ENCODE measurements at places on chromosomes 12 and 14. TPM values are rescaled to one million over a fixed set of nuclear protein-coding genes. Genes with fewer than 3 reads are reported as not detected.

- DNase-seq: no peak
Observed at GRCh38 chr12:5305886-5306545, 125.9 kb upstream of the NTF3 start.

CPNE8 gene
- total RNA-seq: 11.6 TPM

SPPL3 gene
- total RNA-seq: 9.7 TPM

CMA1 gene
- not detected for total RNA-seq

DNA sequence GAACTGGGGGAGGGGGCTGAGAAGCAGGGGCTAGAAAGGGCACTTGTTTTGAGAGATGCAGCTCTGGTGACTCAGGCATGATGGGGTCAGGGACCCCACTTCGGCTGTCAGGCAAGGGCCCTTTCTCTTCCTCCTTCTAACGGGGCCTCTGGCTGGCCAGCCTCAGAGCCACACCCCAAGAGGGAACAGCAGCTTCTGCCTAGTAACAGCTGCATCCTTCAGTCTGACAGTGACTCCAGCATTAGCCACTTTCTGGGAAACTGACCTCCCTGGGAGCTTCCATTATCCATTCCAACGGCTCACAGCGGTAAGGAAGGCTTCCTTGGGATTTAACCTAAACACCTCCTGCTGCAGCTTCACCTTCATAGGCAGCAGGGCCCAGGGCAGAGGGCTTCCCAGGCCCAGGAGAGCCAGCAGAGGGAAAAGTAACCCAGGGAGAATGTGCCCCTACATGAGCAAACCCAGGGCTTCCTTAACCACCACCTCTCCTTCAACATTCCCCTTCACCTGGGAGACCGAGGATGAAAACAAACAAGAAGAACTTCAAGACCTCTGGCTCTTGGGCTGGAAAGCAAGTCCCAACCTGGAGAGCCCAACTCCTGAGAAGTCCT lies 2.7 kb downstream of the NCKAP5L start:
- peak; percentile 21 for DNase-seq

ITPR2 gene
- total RNA-seq: 13.6 TPM

PTMS gene
- total RNA-seq: 136 TPM

- no peak for DNase-seq
Observed at GRCh38 chr12:122363782-122364181, 58.7 kb downstream of the CLIP1 start.

SPIC gene
- not detected for total RNA-seq

- no peak for DNase-seq
Observed at GRCh38 chr12:83805156-83805772, 1107.3 kb downstream of the SLC6A15 start.

- no peak for DNase-seq
Observed at GRCh38 chr12:95178136-95178535, 39.1 kb downstream of the FGD6 start.

DNA sequence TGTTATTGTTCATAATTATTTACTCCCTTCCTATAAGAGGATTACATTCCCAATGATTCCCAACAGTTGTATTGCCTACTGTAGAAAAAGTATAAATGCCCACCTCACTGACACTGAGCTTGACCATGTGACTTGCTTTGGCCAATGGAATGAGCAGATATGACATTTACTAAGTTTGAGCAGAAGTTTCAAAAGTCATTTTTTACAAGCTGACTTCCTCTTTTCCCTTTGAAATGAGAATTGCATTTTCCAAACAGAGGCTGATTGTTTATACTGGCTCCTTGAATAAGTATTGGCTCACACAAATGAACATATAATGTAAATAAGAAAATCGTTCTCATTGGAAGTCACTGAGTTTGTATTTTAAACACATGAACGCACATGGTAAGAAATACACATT lies 116.4 kb upstream of the LRFN5 start:
- DNase-seq: no peak

DNA sequence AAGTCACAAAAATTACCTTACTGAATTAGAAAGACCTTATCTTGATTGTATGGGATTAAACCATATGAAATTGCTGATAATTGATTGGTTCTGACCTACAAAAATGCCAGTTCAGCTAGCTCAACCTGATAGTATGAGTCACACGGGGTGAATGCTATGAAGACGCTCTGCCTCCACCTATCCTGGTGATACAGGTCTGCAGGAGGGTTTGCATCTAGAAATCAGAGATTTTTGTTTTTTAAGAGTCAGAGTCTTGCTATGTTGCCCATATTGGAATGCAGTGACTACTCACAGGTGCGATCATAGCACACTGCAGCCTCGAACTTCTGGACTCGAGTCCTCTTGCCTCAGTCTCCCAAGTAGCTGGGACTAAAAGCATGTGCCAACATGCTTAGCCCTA lies 120.4 kb downstream of the HMGA2 start:
- no peak for DNase-seq

DNA sequence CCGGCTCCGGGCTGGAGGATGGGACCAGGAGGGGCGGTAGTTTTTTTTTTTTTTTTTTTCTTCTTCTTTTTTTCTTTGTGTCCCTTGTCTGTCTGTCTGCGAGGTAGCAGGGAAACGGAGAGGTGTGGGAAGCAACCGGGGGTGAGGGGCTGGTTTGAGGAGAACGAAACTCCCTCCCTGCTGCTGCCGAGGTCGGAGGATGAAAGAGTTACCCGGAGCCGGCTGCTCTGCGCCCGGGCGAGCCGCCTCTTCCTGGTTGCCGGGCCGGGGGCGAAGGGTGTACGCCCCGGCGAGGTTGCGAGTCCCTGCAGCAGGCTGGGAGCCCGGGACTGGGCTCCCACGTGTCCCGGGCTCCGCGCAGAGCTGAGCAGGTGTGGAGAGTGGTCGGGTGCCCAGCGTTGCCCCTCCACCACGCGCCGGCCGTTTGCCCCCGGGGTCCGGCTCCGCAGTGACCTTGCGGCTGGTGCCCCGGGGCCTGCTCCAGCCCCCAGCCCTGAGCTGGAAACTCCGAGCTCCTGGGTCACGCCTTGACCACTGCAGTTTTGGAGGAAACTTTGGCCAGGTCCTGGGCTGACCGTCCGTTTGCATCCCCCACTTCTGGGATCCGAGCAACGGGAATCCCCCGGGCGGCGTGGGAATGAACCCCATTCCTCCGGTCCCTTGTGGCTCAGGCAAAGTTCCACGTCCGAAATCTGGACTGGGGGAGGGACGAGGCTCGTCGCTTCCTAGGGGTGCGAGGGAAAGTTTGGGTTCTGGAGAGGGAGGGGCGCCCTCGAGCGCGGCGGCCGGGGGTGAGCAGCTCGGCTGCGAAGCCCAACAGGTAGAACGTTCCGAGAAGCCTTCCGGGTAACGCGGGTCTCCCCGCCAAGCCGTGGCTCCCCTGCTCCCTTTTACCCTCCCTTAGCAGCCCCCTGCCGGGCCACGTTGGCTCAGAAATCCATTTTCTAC lies 1.3 kb downstream of the CHST11 start:
- DNase-seq: peak; percentile 28

ASPG gene
- total RNA-seq: not detected

RERG gene
- total RNA-seq: not detected

- no peak for DNase-seq
Observed at GRCh38 chr12:131640525-131640924, 70.4 kb upstream of the SFSWAP start.

DNA sequence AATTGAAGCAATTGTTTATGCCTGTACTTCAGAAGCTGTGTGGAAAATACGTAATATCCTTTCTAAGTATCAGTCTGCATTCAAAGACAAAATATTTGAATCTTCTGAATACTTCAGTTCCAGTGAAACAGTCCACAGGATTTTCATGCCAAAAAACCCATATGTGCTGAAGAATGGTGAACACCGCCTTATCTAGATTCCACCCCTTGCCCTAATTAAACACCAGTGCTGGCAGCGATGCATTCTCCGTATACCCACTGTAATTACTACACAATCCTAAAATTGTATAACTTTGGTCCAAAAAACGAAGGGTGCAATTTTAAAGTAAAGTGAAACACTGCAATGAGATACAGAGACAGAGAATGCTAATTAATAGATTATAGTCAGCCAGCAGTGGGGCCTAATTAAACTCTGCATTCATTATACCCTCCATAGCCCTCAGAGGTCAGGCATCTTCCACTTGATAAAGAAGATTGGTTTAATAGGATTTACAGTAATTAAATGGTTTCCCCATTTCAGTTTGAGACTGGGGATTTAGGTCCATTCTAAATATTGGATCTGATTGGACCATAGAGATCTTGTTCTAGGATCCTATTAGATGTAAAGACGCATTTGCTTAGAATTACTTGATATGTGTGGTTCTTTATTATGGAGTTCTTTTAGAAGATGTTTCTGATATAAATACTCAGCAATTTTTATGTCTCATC lies 43.9 kb downstream of the ERC1 start:
- DNase-seq: no peak

DNA sequence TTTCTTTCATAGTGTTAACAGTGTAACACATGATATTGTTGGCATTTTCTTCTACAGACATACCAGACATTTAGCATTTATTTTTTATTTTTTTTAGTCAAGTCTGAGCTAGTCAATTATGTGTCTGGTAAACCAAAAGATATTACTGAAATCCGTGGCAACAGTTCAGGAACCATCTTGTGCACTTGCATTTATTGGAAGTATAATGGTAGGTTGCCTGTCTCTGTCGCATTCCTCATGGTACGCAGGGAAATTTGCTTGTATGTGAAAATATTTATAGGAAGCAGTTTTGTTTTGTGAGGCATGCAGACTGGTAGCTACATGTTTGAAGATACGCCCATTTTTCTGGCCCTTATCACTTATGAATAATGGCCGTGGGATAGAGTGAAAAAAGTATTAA lies 186.1 kb upstream of the SLC38A2 start:
- DNase-seq: no peak

- DNase-seq: no peak
Observed at GRCh38 chr14:21894003-21894897, 220.6 kb upstream of the OR4E1 start.

GRCh38 chr14:104587641-104588040 lies 8.1 kb downstream of the C14orf180 start:
- DNase-seq: no peak

- no peak for DNase-seq
Observed at GRCh38 chr14:100899884-100900771, 3.4 kb downstream of the RTL1 start.

GRCh38 chr12:3200814-3201233 lies 123.6 kb downstream of the TSPAN9 start:
- DNase-seq: no peak

ASCL1 gene
- not detected for total RNA-seq

CAPZA3 gene
- not detected for total RNA-seq
